ENCODE measurements at places on chromosomes 4 and X. TPM values are rescaled to one million over a fixed set of nuclear protein-coding genes. Genes with fewer than 3 reads are reported as not detected.

DNA sequence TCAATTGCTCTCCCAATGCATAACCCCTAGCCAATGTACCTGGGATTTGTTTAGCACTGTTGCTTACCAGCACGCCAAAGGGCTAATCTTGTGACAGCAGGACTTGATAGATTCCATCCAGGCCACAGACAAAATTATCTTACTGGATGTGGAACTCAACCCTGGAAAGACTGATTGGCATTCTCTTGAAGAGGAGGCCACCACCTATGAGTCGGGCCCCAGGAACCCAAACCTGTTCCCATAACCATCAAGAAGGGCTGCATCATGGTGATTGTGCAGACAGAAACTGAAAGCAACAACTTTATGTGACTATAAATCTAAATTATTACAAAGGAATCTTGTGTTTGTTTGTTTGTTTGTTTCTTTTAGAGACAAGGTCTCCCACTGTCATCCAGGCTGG is 19.9 kb upstream of the TMEM255A start:
- DNase-seq, result no peak

GRCh38 chr4:172143605-172144314 is 330.6 kb downstream of the GALNTL6 start:
- DNase-seq, result no peak

GRCh38 chrX:20663336-20663735 is 396.6 kb upstream of the RPS6KA3 start:
- DNase-seq, result no peak

DNA sequence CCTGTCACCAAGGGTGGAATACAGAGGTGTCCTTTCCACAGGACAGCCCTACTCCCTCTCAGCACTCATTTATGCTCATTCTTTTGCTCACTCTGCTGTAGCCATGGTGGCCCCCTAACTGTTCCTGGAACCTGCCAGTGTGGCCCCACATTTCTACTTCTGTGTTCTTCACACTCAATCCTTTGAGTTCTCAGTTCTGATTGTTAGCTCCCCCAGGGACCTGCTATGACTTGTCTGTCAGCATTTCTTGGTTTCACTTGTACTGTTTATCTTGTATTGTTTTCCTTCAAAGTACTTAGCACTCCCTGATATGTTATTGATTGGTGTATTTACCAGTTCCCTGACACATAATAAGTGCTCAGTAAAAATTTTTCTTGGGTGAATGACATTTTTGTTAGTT is 14.9 kb downstream of the VBP1 start:
- DNase-seq, result no peak

DNA sequence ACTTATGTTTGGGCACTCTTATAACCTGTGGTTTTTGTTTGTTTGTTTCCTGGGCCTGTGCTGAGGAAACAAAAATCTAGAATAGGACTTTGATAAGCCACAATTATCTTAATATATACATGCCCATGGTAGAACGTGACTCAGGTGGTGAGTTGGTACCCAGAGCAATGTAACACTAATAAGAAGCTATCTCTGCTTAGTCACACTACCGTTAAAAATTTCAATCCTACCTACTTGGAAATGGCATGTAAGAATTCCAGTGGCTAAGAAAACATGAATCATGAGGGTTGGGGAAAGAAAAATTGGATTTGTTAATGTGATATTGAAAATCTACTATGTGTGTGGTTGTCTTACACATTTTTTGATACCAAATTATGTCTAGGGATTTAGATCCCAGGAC is 30.5 kb upstream of the ADGRG2 start:
- no peak for DNase-seq

- no peak for DNase-seq
Observed at GRCh38 chr4:47733302-47734175, 104.3 kb downstream of the CORIN start.

DNA sequence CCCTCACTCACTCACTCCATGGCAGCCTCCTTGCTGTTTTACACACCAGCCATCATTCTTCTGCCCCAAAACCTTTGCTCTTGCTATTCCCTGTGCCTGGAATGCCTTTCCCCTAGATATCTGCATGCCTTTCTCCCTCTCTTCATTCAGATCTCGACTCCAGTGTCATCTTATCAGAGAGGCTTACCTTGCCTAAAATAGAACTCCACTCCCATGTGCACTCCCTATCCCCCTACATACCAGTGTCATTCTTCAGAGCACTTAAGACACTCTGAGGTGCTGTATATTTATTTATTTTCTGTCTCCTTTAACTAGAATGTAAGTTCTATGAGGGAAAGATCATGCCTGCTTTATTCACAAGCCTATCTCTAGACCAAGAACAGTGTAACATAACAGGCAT is 45.1 kb downstream of the ZGRF1 start:
- DNase-seq, result no peak

DNA sequence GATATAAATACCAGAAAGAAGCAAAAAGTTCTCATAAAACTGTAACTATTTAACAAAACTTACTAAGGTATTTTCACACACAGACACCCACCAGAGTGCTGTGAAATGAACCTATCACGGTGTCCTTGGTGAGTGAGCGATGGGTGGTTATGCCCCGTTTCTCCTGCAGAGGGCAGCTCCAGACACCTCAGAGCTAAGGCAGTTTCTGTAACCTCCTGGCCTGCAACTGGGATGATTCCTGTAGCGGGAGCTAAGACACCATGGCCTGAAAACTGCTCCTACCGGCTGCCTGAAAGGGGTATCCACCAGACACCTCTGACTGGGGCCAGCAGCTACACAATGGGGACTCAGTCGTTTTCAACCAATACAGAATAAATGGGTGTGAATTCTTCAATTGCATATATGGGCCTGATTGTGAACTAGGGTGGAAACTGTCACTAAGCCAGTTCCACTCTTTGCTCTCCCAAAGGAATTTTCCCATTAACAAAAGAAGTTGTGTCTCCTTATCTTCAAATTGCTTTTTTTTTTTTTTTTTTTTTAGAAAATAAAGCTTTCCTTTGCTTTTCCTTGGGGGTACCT is 2375.8 kb upstream of the TENM3 start:
- DNase-seq, result no peak

GRCh38 chrX:130083656-130084382 is 26.5 kb downstream of the ELF4 start:
- no peak for DNase-seq

GRCh38 chr4:19592391-19592790 is 659.3 kb upstream of the SLIT2 start:
- DNase-seq, result no peak

GRCh38 chrX:14027511-14028019 is 2.1 kb downstream of the GEMIN8 start:
- DNase-seq, result no peak

DNA sequence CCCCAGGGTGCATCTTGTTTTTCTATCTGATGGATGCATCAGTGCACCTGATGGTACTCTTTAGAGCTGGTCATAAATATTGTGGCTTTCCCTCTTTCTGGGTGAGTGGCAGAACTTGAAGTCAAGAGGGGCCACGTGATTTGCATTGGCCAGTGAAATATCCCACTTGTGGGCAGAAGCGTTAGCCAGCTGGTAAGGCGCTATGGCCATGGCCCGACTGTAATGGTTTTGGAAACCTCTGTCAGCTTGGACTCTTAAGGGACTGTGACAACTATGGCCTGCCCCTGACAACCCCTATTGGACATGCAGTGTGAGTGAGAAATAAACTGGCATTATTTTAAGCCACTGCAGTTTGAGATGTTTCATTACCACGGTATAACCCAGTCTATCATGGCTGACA is 72.8 kb downstream of the SEL1L3 start:
- no peak for DNase-seq

- DNase-seq, result no peak
Observed at GRCh38 chrX:148298737-148299136, 201.7 kb upstream of the AFF2 start.

DNA sequence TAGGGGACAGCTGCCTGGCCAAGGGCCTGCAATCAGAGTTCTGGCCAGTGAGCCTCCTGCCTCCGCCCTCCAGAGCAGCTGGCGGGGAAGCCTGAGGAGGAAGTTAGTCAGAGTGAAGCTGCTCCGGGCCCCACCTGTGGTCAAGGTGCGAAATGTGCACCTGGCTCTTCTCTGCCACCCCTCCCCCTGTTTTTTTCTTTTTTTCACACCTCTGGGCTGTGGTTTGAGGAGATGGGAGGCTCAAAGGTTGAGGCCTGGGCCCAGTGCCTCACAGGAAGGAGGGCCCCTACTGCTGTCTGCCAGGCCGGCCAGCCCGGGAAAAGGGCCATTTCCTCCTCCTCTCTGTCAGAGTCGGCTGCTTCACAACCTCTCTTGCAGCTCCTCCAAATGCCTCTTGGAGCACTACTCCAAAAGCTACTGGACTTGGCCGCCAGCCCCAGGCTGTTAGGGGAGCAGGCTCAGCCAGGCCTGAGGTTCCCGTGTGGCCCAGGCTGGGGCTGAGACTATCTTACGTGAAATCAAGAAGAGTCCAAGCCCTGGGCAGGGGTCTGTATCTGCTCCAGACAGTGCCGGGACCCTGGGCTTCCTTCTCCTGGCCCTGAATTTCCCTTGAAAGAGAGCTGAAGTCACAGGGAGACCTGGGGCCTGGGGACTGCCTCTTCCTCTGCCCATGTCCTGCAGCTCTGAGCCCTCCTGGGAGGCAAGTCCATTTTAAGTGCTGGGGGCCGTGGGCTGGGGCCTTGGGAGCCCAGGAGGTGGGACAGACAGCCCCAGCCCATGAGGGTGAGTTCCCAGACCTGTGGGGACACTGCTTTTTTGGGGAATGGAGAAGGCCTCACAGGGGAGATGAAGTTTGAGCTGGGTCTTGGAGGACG is 4.5 kb upstream of the CXCR3 start:
- peak; percentile 93 for DNase-seq

DNA sequence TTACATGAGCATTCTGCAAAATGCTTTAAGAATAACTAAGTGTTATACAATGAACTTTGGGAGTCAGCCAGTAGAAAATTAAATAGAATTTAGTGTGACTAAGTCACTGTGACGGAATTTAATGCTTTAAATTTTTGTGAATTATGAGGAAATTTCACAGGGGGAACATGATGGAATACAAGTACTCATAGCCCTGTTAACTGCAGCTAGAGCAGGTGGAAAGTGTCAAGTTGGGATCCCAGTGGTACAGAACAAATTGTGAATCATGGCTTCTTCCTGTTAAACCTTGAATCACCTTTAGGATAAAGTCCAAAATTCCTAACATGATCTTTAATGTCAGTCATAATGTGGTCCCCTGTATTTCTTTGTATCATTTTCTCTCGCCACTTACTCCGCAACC is 212.2 kb upstream of the CENPE start:
- DNase-seq, result no peak

DNA sequence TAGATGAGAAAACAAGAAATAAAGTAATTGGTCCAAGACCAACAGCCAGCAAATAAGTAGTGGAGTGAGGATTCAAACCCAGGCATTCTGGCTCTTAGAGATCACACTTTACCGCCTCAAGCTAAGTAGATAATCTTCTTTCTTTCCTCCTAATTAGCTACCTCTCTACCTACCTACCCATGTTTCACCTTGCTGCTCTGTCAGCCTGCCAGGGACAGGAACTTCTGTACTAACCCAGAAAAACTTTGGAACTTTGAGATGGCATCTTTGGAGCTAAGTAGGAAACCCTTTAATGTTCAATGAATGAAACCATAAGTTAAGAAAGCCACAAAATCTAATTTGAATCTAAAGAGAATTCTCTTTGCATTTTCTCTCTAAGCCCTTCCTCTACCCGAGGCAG is 145.2 kb downstream of the CHRNA9 start:
- DNase-seq, result no peak

GRCh38 chr4:121788896-121789295 is 12.2 kb upstream of the EXOSC9 start:
- no peak for DNase-seq

DNA sequence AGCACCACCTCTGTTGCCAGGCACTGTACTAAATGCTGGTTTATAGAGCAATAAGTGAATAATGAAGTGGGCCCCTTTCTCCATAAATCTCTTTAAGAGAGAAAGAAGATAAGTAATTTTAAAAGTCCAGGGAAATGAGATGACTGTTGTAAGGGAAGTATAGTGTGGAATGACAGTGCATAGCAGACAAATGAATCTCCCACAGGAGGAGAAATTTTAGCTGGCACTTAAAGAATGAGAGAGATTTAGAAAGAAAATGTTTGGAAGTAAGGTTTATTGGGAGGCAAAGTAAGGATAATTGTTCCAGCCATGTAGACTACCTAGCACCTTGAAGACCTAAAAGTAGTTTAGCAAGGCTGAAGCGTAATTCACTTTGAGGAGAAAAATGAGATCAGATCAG is 1081.1 kb upstream of the PABPC4L start:
- DNase-seq, result no peak

Gene ADAM29
- not detected for total RNA-seq

Gene CLDN34
- total RNA-seq, result not detected

Gene GRXCR1
- not detected for total RNA-seq

Gene CTAG1A
- total RNA-seq, result not detected

Gene SGMS2
- total RNA-seq, result 20.5 TPM

Gene DDIT4L
- 1.1 TPM for total RNA-seq

Gene SYP
- total RNA-seq, result 2.2 TPM

Gene DCLK2
- 11.1 TPM for total RNA-seq

Gene RNF150
- total RNA-seq, result 32.8 TPM

Gene HGFAC
- total RNA-seq, result 0.62 TPM

Gene TNMD
- not detected for total RNA-seq

Gene NAA11
- total RNA-seq, result not detected

Gene GEMIN8
- total RNA-seq, result 8.0 TPM

Gene CNGA1
- not detected for total RNA-seq

Data from right cardiac atrium (tissue), 5 donors.